ENCODE measurements at places on chromosomes 11 and 22.

- no peak for DNase-seq
Measured at GRCh38 chr11:75475767-75476650, 43.0 kb upstream of the KLHL35 start.

DNA sequence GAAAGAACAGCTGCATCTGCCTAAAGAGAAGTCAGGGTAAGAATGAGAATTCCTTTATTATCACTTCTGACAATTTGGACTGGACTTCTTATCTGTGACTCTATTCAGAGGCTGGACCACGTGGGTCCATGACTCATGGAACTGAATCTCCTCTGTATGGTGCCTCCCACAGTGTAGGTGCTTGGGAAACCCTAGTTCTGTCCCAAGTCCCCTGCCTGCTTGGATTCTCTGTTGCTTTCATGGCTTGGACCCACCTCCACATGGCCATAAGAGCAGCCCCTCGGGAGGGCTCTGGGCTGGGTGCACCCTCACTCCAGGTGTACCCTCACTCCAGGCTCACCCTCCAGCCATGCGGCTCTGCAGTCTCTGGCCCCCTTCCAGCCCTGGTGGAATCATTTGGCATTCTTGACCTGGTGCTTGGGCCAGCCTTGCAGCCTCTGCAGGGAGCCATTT is 153.4 kb downstream of the CACNA1I start:
- no peak for DNase-seq

- no peak for DNase-seq
Measured at GRCh38 chr22:36612458-36612857, 83.5 kb upstream of the EIF3D start.

DNA sequence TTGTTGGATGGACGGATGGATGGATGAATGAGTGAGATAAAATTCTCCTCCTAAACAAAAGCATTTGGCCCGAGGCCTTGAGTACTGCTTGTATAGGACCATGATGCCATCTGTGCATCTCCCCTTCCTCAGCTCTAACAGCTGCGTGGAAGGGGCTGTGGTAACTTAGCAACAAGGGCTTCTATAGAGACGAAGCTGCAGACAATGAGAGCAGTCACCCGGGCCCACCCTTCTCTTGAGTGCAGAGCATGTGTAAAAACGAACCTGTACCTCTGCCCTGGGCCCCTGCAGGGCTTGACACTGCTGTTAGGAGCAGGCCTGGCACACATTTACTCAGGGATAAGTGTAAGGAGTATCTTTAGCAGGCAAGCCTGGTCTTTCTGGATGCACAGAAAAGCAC is 391.5 kb downstream of the CADM1 start:
- DNase-seq = no peak

GRCh38 chr11:8099291-8099899 is 18.4 kb downstream of the TUB start:
- peak; percentile 74 for DNase-seq

DNA sequence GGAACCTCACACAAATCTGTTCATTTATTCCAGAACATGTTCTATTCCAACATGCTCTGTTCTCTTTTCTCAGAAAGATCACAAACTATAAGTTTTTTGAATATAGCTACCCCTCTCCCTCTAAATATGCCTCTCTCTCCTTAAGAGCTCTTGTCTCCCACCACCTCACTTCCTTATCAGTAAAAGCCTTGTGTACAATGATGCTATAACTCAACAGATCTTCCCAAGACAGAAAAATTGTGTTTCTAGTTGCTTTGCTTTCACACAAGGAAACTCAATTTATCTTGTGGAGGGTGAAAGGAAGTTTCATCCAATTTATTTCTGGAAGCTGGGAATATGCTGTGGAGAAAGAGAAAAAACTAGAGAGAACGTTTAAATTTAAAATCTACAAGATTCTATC is 64.4 kb downstream of the FAM76B start:
- no peak for DNase-seq

GRCh38 chr11:91067666-91068065 is 844.8 kb upstream of the CHORDC1 start:
- no peak for DNase-seq

- no peak for DNase-seq
Measured at GRCh38 chr11:4211991-4212390, 117.4 kb downstream of the RRM1 start.

- no peak for DNase-seq
Measured at GRCh38 chr22:37330200-37331033, 48.1 kb downstream of the CYTH4 start.

DNA sequence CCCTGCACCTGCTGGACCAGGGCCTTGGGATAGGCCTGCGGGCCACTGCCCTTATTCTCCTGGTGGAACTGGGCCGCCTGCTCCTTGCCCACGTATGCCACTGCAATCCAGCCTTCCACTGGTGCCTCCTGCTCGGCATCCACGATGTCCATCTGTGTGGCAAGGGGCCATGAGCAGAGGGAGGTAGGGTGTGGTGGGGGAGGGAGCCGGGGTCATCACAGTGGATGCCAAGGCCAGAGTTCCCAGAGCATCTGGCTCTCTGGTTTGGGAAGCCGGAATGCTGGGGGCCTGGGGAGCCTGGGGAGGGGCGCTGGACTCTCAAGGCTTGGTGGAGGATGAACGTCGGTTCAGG is 627 bp downstream of the RNF215 start:
- no peak for DNase-seq

GRCh38 chr22:26072621-26073020 is 96.6 kb upstream of the SEZ6L start:
- no peak for DNase-seq

- DNase-seq = peak; percentile 87
Measured at GRCh38 chr22:46390652-46391301, 55.3 kb downstream of the TRMU start.

- DNase-seq = no peak
Measured at GRCh38 chr11:116938471-116939070, 101.1 kb upstream of the APOA1 start.

DNA sequence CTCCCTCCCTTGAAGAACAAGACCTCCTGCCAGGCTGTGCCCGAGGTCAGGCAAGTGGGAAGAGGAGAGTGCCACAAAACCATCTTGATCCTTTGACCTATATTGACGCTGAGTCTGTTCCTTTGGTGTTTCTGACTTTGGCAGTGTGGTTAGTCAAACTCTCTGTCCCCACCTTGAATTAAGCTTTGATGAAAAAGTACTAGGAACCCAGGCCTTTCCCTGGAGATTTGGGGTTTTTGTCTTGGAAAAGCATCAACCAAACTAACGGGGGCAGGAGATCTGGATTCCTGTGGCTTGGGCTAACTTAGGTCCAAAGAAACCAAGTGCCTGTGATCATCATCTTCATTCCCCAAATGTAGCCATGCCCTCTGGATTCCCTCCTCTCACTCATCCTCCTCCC is 40.4 kb downstream of the ARFGAP2 start:
- no peak for DNase-seq

- no peak for DNase-seq
Measured at GRCh38 chr22:45769569-45770210, 98.1 kb downstream of the ATXN10 start.

DNA sequence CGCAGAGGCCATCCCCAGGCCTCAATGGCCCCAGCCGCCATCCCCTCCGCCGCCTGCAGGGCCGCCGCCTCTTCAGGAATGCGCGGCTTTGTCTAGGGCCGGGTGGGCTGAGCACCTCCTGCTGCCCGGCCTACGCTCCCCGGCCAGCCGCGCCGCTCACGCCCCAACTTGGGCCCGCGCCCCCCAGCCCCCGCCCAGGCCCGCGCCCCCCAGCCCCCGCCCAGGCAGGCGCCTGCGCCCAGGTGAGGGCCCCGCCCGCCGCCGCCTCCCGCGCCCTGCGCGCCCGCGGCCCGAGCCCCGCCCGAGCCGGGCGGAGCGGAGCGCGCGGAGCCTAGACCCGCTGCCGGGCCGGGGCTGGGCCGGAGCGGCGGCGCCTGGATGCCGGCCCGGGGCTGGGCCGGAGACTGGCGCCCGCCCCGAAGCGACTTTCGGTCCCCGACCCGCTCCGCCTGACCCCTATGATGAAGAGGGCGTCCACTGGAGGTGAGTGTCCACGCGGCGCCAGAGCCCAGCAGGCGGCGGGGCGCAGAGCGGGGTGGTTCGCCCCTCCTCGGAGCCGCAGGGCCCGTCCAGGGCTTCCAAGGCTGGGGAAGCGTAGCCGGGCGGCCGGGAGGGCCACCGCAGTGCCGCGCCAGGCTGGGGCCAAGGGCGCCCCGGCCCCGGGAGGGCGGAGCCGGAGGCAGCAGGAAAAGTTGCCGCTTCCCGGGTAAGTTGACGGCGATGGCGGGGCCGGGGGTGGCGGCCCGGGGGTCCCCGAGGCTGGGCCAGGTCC is 34.3 kb upstream of the PRODH start:
- no peak for DNase-seq

DNA sequence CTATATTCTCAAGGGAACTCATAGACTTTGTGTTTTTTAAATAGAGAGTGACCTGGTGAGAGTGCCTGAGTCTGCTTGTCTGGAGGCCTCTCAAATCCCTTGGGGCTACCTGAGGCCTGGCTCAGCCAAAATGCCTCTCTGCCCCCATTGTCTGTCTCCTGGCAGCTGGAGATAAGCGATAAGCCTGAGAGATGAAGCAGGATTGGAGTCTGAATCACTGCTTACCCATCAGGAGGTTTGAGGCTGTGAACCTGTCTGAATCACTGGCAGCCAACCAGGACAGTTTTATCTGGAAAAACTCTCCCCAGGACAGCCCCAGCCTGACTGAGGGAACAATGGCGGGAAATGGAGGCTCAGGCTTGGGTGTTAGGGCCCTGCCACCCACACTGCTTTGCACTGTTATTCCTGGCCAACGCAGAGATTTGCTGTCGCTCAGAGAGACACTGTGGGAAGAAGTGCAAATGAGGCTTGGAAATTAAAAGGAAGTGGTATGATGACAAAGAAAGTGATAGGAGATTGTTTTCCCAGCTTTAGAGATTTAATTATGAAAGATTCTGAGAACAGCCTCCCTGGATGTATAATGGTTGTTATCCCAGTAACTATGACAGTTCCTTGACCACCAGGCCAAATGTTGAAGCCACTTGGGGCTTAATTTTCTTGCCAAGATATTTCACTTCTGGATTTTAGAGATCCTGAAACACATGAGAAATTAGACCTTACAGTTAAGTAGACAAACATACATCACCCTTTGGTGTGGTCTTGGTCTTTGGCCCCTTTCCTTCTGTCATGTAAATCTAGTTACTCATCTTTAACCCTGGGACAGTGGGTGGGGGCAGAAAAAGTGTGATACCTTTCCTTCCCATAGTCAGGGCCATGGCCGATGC is 102.1 kb downstream of the RASSF10 start:
- peak; percentile 20 for DNase-seq

DNA sequence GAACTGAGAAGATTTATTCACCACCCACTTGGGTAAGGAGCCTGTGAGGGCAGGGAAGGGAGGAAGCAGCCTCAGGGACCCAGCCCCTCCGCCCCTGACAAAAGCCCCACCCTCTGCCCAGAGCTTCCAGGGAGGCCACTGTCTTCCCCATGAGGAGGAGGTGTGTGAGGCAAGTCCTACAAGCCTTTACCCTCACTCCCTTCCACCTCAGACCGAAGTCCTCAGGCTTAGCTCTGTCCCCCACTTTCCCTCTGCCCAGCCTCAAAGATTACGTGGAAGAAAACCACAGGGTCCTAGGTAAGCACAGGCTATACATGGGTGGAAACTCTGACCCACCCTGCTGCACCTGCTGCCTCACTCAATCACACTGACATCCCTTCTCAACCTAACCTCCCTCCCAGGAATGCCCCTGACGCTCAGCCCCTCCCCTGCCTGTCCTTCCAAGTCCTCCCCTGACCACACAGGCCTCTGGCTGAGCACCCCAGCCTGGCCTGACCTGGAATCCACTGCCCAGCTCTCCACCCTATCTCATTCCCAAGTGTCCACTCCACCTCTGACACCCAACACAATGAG is 3.6 kb upstream of the ARAP1 start:
- DNase-seq = no peak

- no peak for DNase-seq
Measured at GRCh38 chr11:129973809-129974208, 28.8 kb downstream of the PRDM10 start.

DNA sequence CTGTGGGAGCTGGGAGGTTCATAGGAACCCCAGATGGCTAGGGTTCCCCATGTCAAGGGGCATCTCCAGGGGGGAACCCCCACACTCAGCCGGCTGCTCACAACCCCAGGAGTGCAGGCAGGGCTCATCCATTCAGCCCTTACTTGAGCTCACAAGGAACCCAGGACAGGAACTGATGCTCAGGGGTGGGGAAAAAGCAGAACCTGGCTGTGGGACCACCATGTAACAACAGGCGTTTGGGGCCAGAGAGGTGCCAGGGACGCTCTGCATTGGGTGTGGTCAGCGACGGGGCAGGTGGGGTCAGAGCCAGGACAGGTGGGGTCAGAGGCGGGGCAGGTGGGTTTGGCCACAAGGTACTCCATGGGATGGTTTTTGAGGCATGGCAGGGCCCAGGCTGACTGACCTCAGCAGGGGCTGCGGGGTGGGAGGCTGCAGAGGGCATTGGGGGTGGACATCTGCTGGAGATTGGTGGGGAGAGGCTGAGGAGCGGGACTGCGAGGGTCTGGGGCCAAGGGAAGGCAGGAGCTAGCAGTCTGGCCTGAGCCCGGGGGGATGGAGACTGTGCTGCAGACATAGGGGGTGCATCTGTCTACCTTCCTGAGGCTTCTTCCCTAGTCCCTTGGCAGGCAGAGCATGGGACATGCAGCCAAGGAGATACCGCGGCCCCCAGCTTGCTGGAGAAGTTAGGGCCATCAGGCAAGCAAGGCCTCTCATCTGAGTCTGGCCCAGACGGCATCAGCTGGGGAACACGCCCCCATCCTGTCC is 34.0 kb upstream of the CARS1 start:
- no peak for DNase-seq

DNA sequence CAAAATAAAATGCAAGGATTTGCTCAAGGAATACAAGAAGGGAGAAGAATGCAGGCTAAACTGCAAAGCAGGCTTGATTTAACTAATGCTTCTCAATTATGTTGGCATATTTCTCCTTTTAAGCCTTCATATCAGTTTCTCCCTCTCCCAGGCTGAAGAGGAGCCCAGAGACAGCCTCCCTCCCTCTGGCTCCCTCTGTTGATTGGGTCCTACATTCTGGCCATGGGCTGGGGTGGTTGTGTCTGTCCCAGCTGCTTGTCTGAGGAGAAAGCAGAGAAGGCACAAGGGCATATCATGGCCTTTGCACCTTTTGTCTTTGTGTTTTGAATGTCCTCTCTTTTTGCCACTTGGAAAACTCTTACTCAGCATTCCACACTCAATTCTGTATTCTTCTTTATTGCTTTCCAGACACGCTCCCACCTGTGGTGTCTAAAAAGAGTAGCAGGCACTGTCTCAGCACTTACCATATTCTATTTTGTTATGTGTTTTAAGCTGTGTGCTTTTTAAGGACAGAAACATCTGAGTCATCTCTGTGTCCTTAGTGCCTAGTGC is 77.4 kb downstream of the INSC start:
- no peak for DNase-seq

DNA sequence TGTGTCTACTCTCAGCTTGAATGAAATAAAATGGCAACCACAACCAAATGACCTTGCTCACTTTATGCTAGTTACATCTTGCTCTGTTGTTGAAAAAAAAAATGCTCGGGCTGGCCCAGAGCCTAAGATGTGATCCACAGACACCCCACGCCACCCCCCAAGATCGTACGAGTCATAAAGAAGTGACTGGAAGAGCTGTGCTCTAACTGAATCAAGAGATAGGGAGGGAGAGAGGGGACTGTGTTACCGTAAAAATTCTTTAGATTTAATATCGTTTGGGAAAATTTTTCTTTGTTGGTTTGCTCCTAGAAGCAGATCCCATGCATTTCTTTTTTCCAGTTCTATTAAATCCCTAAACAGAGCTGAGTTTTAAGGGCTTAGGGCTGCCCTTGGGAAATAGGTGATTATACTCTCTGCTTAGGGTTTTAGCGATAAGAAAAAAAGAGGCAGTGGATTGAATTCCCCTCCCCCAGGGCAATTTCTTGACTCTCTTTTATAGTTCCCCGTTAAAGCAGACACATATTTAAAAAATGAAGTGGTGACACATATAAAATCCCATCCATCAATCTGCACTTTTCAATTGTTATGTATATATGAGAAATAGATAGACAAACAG is 14.5 kb downstream of the MAML2 start:
- DNase-seq = no peak

All from muscle of arm (tissue), 14 donors.